ENCODE measurements at places on chromosomes 2 and 18. TPM values are rescaled to one million over a fixed set of nuclear protein-coding genes. Genes with fewer than 3 reads are reported as not detected.
A peak's percentile ranks its signal among the peaks of the same experiment; 100 is the strongest.

DNA sequence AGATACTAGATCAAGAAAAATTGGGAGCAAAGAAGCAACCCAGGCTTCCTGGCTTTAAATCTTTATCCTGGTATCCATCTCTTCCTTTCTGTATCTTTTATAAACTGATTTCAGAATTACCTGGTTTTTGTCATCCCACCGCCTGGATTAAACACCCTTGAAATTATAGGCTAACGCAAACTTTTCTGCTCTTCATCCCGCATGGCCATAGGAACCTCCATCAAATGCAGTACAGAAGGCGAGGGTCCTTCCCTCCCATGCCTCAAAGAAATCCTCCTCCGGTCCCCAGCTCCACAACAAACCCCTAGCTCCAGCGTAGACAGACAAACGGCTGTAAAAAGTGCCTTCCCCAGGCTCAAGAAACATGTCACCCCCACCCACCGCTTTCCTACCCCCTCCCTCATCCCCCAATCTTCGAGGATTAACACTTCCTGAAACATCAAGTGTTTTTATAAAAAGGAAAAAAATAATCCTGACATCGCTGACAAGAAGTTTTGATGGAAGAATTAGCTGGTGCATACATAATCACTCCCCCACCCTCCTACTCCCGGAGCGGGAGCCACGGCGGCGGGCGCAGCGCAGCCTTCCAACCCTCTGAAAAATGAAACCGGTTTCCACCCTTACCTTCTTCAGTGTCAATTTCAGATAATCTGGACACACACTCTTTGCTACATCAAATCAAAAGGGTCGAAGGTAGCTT, 7.6 kb downstream of the DLX1 start:
- DNase-seq = peak; percentile 2
- peaks cover 30% of the 10 kb centered on the region for H3K4me1 ChIP-seq
- peaks cover 90% of the 10 kb centered on the region for H3K27me3 ChIP-seq

DNA sequence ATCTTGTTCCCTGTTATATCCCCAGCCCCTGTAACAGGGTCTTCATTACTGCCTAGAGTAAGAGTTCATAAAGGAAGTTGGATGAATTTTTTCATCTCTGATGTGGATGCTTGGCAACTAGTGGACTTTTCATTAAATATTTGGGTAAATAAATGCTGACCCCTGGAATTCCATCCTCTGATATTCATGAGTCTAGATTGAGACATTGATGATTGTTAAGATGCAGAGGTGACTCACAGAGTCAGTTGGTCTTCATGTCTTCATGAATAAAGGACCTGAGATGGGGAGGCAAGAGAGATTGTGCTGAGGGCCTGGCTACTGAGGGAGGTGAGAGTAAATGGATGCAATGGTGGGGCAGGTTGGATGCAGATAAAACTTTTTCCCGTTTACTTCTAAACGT, 132.7 kb upstream of the NT5C1B start:
- H3K27me3 ChIP-seq = no peaks in the 10 kb centered on the region
- no peaks in the 10 kb centered on the region for H3K36me3 ChIP-seq
- H3K27ac ChIP-seq = no peak overlapping the region
- no peaks in the 10 kb centered on the region for H3K4me1 ChIP-seq
- H3K4me3 ChIP-seq = no peak overlapping the region

- no peaks in the 10 kb centered on the region for H3K27me3 ChIP-seq
- H3K4me1 ChIP-seq = no peaks in the 10 kb centered on the region
- DNase-seq = no peak
- no peak overlapping the region for H3K4me3 ChIP-seq
- no peaks in the 10 kb centered on the region for H3K36me3 ChIP-seq
Measured at GRCh38 chr18:80238651-80239260, 8.6 kb downstream of the PARD6G start.

The CXCR4 gene
- 250 TPM for total RNA-seq
